ENCODE measurements at places on chromosomes 6 and 20. TPM values are rescaled to one million over a fixed set of nuclear protein-coding genes. Genes with fewer than 3 reads are reported as not detected.

- no peaks in the 10 kb centered on the region for H3K36me3 ChIP-seq
- H3K27ac ChIP-seq: no peak overlapping the region
- H3K27me3 ChIP-seq: no peaks in the 10 kb centered on the region
- no peak for DNase-seq
- H3K4me3 ChIP-seq: no peak overlapping the region
These were observed 173.4 kb downstream of the BMP2 start for GRCh38 chr20:6940876-6941275.

The ZNF831 gene
- total RNA-seq: not detected

GRCh38 chr6:21955053-21955595, 341.7 kb downstream of the PRL start:
- no peaks in the 10 kb centered on the region for H3K36me3 ChIP-seq
- no peak overlapping the region for H3K27ac ChIP-seq
- peaks cover 9% of the 10 kb centered on the region for H3K4me1 ChIP-seq
- no peak for DNase-seq
- H3K4me3 ChIP-seq: no peak overlapping the region

The HTR1E gene
- not detected for total RNA-seq

The DEFB126 gene
- total RNA-seq: not detected

- H3K27ac ChIP-seq: no peak overlapping the region
- H3K36me3 ChIP-seq: no peaks in the 10 kb centered on the region
- no peaks in the 10 kb centered on the region for H3K4me1 ChIP-seq
- DNase-seq: no peak
- no peak overlapping the region for H3K4me3 ChIP-seq
These were observed 128.8 kb upstream of the PDE7B start for GRCh38 chr6:135722679-135723078.

DNA sequence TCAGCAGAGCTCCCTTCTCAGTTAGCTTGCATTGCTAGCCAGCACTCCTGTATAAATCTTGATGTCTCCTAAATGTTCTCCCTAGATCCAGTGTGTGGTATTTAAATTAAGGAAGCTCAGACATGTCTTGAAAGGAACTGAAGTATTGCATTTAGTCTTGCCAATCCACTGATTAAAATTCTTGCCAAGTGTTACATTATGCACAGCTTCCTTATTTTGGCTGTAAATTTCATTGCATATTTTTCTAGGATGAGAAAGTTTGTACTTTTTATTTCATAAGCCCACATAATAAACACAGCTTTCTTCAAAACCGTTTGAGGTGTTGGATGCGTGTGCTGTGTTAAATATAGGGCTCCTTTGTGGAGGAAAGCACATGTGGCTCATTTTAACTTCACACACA, 329.8 kb upstream of the FLRT3 start:
- no peaks in the 10 kb centered on the region for H3K27me3 ChIP-seq
- no peaks in the 10 kb centered on the region for H3K4me1 ChIP-seq
- no peak overlapping the region for H3K27ac ChIP-seq
- DNase-seq: no peak
- no peaks in the 10 kb centered on the region for H3K36me3 ChIP-seq

The SLC32A1 gene
- total RNA-seq: 0.33 TPM

DNA sequence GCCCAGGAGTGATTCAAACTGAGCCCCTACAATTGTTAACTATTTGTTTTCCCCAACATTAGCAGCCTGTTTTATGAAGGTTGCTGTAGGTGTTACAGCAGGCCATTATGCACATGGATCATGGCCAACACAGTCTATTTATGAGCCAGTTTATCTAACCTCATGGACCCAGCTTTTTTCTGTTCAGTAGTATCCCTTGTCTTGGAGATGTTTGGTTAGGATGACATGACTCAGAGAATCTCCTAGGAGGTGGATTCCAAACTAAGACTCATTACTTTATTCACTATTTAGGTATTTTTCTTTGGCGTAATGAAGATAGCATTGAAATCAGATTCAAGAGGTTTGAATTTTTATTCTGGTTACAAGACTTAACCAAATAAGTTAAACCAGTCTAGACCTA, 62.8 kb upstream of the TFB1M start:
- H3K4me3 ChIP-seq: no peak overlapping the region
- no peak for DNase-seq
- no peaks in the 10 kb centered on the region for H3K27me3 ChIP-seq
- H3K4me1 ChIP-seq: no peaks in the 10 kb centered on the region

DNA sequence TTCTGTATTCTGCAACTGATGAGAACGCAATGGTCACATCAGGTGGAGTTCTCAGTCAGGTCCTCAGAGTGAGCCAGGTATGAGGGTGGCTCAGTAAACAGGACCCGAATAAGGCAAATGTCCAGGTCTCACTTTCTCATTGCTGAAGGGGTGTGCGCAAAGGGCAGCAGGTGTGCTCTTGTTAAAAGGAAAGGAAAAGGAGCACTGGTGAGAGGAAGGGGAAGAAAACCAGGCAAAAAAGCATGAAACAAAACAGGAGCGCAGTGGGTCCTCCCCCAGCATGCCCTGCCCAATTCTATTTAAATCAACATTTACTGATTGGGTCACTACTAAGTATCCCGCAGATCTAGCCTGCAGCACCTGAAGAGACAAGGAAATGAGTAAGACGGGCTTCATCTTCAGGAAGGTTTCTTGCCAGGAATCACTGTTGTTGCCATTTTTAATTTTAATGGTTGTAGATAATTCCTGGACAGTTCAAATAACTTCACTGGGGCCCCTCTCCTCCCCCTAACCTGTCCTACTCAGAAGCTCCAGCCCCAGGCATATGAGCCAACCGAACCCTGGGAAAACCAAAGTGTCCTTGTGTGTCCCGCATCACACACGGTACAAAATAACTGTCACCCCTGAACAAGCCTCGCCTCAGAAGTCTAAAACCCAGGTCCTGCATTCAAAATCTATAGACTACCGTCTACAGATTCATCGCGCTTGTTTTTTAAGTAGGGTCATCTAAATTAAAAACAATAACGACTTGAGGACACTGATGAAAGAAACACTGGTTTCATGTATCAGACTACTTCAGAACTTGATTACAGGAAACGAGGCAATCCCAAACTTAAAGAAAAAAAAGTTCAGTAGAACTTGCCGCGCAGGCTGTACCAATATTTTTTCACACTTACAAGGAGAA, 980 bp downstream of the MBOAT1 start:
- DNase-seq: no peak
- H3K27me3 ChIP-seq: no peaks in the 10 kb centered on the region
- H3K4me1 ChIP-seq: peaks cover 17% of the 10 kb centered on the region

DNA sequence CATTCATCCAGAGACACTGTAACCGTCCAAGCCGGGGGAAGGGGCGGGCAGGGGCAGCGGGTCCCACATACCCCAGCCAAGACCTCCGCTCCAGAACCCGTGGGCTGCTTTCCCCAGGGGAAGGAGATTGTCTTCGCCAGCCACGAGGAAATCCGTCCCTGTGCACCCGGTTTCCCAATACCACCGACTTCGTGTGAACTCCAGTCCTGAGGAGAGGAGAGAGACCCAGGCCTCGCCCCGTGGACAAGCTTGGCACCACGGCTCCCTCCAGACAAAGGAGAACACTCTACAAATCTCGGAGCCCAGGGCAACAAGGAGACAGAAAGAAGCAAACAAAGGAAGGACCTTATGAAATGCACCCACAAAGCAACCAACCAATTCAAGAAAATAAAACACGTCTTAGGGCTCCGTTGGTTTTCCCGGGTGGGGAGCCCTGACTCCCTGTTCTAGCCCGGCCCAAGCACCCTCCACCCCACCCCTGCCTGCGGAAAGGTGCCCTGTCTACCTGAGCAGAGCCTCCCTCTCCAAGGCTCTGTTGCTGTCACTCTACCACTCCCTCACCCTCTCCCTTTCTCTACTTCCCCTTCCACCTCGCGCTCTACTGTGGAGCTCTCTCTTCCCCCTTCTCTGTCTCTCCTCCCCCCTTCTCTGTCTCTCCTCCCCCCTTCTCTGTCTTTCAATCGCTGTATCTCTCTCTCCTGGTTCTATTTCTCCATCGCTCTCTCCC, 1382.8 kb upstream of the DEFB115 start:
- no peak overlapping the region for H3K27ac ChIP-seq
- H3K4me1 ChIP-seq: no peaks in the 10 kb centered on the region
- no peaks in the 10 kb centered on the region for H3K27me3 ChIP-seq
- DNase-seq: no peak
- H3K4me3 ChIP-seq: no peak overlapping the region
- peaks cover 6% of the 10 kb centered on the region for H3K36me3 ChIP-seq

DNA sequence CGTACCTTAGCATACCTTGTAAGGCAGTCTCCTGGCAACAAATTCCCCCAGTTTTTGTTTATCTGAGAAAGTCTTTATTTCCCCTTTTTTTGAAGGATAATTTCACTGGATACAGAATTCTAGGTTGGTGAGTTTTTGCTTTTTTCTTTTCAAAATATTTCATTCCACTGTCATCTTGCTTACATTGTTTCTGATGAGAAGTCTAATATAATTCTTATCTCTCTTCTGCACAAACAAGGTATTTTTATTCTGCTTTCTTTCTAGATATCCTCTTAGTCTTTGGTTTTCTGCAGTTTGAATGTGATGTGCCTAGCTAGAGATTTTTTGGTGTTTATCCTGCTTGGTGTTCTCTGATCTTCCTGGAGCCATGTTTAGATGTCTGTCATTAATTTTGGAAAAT, 57.7 kb upstream of the EZR start:
- no peak overlapping the region for H3K27ac ChIP-seq
- no peaks in the 10 kb centered on the region for H3K36me3 ChIP-seq
- no peaks in the 10 kb centered on the region for H3K27me3 ChIP-seq
- no peaks in the 10 kb centered on the region for H3K4me1 ChIP-seq

GRCh38 chr6:127886603-127887002, 14.3 kb downstream of the THEMIS start:
- no peaks in the 10 kb centered on the region for H3K4me1 ChIP-seq
- H3K27me3 ChIP-seq: no peaks in the 10 kb centered on the region
- no peak overlapping the region for H3K27ac ChIP-seq
- H3K36me3 ChIP-seq: no peaks in the 10 kb centered on the region
- DNase-seq: no peak

The PLTP gene
- total RNA-seq: 120 TPM

GRCh38 chr6:137928286-137928685, 61.2 kb downstream of the TNFAIP3 start:
- no peaks in the 10 kb centered on the region for H3K36me3 ChIP-seq
- H3K4me3 ChIP-seq: no peak overlapping the region
- H3K4me1 ChIP-seq: peaks cover 3% of the 10 kb centered on the region
- H3K27ac ChIP-seq: no peak overlapping the region
- H3K27me3 ChIP-seq: peaks cover 2% of the 10 kb centered on the region
- no peak for DNase-seq

DNA sequence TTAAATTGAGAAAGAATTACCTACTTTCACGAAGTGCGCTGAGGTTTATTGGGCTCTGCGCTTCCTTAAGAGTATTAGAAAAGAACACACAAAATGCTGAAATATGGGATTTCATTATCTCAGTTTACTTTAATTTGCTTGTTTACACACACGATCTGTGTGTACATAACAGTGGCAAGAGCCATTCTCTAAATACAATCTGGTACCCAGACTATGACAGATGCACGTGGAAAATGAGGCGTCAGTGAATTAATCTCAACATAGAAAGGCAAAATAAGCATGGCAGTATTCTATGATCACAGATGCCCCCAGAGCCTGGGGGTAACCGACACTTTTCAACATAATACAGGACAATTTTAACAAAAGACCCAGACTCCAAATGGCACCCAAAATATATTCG, 8.3 kb downstream of the FITM2 start:
- H3K36me3 ChIP-seq: no peaks in the 10 kb centered on the region
- no peak overlapping the region for H3K27ac ChIP-seq
- H3K27me3 ChIP-seq: no peaks in the 10 kb centered on the region
- no peaks in the 10 kb centered on the region for H3K4me1 ChIP-seq
- no peak for DNase-seq
- no peak overlapping the region for H3K4me3 ChIP-seq

DNA sequence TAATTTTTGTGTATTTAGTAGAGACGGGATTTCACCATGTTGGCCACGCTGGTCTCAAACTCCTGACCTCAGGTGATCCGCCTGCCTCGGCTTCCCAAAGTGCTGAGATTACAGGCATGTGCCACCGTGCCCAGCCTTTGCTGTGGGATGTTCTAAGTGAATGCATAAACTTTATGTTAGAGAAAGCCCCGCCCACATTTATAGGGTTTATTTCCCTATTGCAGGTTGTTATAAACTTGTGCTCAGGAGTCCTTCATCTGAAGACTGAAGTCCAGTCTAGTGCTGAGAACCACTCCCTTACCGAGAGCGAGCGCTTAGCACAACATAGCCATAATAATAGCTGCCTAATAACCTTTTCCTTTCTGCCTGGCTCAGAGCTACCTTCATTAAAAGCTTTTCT, 75.4 kb upstream of the ZNF217 start:
- DNase-seq: no peak
- no peaks in the 10 kb centered on the region for H3K27me3 ChIP-seq
- H3K4me3 ChIP-seq: no peak overlapping the region
- no peaks in the 10 kb centered on the region for H3K36me3 ChIP-seq

GRCh38 chr6:142088858-142089216, 43.9 kb upstream of the GJE1 start:
- peaks cover 8% of the 10 kb centered on the region for H3K27me3 ChIP-seq
- no peaks in the 10 kb centered on the region for H3K4me1 ChIP-seq
- H3K36me3 ChIP-seq: no peaks in the 10 kb centered on the region
- no peak for DNase-seq

- H3K4me1 ChIP-seq: no peaks in the 10 kb centered on the region
- no peak overlapping the region for H3K4me3 ChIP-seq
- no peak overlapping the region for H3K27ac ChIP-seq
- no peak for DNase-seq
These were observed 88.8 kb downstream of the TAF4 start for GRCh38 chr20:61976644-61977418.

- H3K36me3 ChIP-seq: no peaks in the 10 kb centered on the region
- no peak overlapping the region for H3K4me3 ChIP-seq
- no peaks in the 10 kb centered on the region for H3K4me1 ChIP-seq
- no peak for DNase-seq
These were observed 66.5 kb downstream of the COL9A1 start for GRCh38 chr6:70236343-70236742.

The ZSCAN9 gene
- total RNA-seq: 13.1 TPM

- H3K27ac ChIP-seq: no peak overlapping the region
- peak; percentile 67 for DNase-seq
- no peak overlapping the region for H3K4me3 ChIP-seq
- no peaks in the 10 kb centered on the region for H3K4me1 ChIP-seq
- H3K36me3 ChIP-seq: no peaks in the 10 kb centered on the region
These were observed 495.4 kb downstream of the CDH26 start for GRCh38 chr20:60453388-60454246.

The RBM24 gene
- 0.38 TPM for total RNA-seq

DNA sequence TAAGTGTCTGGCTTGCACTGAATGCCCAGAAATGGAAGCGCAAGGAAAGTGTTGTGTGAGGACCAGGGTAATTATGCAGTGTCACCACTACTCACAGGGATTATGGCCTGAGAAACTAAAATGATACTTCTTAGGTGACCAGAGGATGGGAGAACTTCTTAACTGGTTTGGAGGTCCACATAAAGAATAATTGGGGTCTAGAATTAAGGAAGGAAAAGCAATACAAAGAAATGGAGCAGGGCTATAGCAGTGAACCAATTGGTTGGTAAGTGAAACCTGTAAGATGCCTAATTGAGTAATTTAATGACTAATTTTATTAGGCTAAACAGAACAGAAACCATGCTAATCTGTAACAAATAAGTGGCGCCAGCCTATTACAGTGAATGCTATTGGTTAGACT, 5.3 kb downstream of the TSPYL4 start:
- peaks cover 18% of the 10 kb centered on the region for H3K4me1 ChIP-seq
- H3K4me3 ChIP-seq: no peak overlapping the region
- no peak for DNase-seq

The CALHM4 gene
- not detected for total RNA-seq

The MCHR2 gene
- total RNA-seq: not detected

All from H1 (cell line).